Stimulated activated CD4-positive, alpha-beta T cell treated with anti-CD3 and anti-CD28 coated beads, Interleukin-1b, Interleukin-23, amount 100 ng/mL, for 1 hour (primary cell): ENCODE measurements at places on chromosomes 6 and 20.

- no peak for DNase-seq
These were observed 7.5 kb downstream of the POFUT1 start for GRCh38 chr20:32215147-32215546.

- no peak for DNase-seq
These were observed 8.9 kb downstream of the CCM2L start for GRCh38 chr20:32019156-32019510.

DNA sequence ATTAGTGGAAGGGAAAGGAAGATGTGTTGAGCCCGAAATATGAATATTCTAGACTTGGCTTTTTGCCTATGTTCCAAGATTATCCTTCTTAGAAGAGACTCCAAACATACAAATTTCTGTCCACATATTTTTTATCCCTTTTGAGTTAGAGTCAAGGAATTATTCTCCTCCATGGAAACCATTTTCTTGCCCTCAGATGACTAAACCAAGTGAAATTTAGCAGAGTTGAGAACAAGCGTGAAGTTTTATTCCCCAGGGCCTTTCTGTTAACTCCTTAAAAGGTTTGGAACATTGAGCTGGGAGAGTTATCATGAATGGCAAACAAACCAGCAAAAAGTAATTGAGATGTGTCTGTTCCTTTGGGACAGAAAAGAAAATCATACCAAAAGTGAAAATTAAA, 286.1 kb upstream of the PLCB4 start:
- DNase-seq, result no peak

- DNase-seq, result no peak
These were observed 49.1 kb downstream of the SYTL3 start for GRCh38 chr6:158698931-158699330.

GRCh38 chr6:1560281-1561058, 49.2 kb upstream of the FOXC1 start:
- no peak for DNase-seq

- DNase-seq, result no peak
These were observed 13.4 kb upstream of the MOCS1 start for GRCh38 chr6:39947611-39948068.

DNA sequence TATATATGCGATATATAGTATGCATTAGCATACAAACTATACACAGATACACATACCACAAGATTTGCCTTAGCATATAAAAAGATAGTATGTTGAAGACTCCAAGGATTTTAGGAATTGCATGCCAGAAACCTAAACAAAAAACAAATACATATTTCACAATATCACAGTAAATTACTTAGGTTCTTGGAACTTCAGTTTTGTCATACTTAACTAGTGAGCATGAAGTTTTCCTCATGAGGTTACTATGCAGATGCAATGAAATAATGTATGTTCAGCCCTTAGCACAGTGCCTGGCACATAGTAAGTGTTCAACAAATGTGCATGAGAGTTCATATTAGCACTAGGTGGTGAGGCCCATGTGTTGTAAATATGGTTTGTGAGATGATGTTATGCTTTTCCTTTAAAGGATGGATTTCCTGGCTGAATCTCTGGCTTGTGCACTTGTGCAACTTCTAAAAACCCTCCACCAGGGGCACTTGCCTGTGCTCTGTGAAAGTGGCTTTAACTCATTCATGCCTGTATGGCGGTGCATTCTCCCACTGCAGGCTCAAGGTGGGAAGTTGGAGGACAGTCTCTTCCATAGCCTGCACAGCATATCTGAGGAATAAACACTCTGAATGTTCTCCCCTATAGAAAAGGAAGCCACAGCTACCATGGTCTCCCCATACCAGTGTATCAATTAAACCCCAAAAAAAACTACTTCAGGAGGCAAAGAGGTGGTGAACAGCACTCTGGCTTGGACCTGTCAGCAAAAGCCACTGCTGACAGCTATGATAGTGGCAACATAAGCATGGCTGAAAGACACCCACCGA, 624.1 kb upstream of the CDH4 start:
- no peak for DNase-seq

GRCh38 chr20:47810721-47811347, 25.6 kb upstream of the SULF2 start:
- DNase-seq, result no peak

GRCh38 chr20:10876558-10876957, 202.8 kb upstream of the JAG1 start:
- no peak for DNase-seq

GRCh38 chr6:108001696-108002231, 43.8 kb upstream of the SEC63 start:
- DNase-seq, result no peak

DNA sequence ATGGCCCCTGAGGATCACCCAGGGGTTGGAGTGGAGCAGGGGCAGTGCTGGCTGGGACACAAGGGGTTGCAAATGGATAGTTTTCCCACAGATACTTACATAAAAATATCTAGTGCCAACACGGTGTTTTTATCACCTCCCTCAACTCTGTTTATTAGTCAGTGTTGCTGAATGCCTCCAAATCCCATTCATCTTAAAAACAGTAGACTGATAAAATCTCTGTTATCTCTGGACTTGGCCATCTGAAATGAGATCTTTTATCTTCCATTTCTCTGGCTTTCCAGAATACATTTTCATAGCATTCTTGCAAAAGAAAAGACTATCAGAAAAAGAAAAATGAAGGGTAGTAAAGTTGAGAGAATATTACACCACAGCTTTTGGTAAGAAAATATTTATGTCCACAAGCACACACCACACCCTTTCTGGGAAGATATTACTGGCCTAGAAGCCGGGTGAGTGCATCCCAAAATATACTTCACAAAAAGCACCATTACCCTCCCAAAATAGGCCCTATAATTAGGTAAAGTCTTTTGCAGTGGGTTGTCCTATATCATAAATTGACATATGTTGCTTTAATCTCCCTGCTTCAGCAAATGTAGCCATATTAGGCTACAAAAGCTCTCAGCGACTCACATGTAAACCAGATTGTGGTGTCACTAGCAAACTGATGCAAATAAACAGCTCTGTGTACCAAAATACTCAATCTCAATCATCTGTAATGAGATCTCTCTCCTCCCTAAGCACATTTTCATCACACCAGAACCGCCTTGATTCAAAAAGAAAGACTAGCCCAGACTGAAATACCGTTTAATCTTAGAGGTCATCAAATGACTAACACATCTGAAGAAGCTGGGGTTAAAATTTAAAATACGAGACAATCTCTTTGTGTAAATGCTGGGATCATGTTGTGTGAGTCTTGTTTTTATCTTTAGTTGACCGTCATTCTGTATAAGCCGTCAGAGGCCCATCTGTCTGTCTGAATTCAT, 96.7 kb downstream of the FYN start:
- no peak for DNase-seq

- DNase-seq, result no peak
These were observed 125.9 kb upstream of the MLN start for GRCh38 chr6:33929575-33930288.

DNA sequence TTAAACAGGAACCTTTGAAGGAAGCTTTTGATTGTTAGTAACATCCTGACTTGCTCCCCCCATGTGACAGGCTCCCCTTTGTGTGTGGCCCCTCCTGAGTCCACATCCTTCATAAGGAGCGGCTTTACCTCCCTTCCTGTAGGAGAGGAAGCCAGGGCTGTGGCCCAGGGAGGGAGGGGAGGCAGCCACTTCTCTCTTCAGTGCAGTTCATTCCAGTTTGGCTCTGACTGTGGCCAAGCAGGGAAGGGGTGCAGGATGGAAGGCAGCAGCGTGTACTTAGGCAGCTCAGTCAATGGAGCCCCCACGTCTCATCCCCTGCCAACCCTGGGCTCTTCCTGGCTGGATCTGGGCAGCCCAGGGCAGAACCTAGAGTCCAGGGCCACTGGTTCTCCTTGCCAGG, 295.2 kb downstream of the QKI start:
- DNase-seq, result no peak

DNA sequence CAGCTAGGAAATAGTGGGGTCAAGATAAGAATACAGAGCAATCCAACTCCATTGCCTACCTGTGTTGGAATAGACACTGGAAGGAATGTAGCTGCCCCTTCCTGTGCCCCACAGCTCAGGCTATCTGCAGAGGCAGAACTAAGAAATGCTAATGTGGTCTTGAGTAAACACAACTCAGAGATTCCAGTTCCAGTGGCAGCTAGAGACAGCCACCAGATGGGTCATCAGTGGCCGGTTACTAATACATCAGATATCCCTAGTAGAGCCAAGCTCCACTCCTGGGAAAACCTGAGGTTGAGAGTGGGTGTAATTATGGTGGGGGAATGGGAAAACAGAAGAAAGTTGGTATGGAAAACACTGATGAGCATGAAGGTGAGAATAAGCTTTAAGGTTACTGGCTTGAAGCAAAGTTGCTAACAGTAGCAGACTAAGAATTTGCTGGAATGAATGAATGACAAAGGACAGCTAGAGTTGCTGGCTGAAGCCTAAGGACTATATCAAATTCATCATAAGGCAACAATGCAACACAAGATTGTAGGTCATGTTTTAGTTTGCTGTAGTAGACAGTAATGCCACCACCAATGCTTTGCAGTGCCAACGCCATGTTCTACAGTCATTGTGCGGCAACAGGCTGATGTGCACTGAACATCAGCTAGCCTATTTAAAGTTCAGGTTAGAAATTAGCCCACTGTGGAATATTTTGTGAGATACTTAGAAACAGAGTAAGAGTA, 28.3 kb upstream of the FAM83C start:
- no peak for DNase-seq

- DNase-seq, result no peak
These were observed 56.8 kb upstream of the HINT3 start for GRCh38 chr6:125899726-125900182.

- DNase-seq, result no peak
These were observed 106.0 kb downstream of the MYO6 start for GRCh38 chr6:75855052-75855451.

DNA sequence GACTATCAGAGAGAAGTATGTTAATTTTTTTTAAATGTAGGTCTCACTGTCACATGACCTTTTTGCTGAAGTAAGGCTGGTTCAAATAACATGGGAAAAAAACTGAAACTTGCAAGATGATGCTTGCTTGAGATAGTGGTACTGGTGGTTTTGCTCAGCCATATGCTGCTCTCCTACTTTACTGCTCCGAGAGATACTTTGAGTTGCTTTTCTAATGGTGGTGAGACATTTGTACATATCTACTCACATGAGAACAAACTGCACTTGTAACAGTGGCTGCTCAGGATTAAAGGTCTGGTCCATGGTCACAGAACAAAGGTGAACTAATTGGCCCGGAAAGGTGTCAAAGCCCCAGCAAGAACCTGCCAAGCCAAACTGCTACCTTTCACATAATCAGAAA, 106.2 kb upstream of the BEND3 start:
- no peak for DNase-seq

- DNase-seq, result no peak
These were observed 10.8 kb upstream of the UST start for GRCh38 chr6:148735989-148736388.

- no peak for DNase-seq
These were observed 30.6 kb downstream of the REPS1 start for GRCh38 chr6:138957484-138957883.

DNA sequence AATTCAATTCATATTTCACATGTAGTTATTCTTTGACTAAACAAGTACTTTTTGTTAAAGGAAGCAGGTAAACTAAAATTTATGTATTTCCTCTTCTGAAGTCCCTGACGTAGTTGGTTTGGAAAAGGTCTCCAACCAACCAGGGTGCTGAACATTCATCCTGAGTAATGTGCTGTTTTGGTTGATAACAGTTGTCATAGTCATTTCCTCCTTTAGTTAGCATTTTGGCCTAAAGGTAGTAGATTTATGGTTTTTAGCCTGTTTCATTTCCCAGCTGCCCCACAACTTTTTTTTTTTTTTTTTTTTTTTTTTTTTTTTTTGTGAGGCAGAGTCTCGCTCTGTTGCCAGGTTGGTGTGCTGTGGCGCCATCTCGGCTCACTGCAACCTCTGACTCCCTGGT, 382.8 kb upstream of the FLRT3 start:
- no peak for DNase-seq

GRCh38 chr6:108163644-108164542, 1.9 kb upstream of the NR2E1 start:
- no peak for DNase-seq

DNA sequence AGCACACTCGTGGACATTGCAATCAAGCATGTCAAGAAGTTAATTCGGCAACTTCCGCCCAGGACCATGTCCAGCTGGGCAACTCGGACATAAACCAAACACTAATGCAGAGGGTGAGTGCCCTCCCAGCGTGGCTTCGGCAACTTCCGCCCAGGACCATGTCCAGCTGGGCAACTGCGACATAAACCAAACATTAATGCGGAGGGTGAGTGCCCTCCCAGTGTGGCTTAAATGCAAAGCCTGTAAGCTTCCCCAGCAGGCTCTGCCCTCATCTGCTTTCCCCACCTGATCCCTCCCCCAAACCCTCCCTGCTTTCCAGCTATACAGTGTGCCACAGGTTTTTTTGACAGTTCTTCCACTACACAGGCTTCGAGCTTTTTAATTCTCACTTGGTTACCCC, 143.4 kb downstream of the PXDC1 start:
- no peak for DNase-seq

DNA sequence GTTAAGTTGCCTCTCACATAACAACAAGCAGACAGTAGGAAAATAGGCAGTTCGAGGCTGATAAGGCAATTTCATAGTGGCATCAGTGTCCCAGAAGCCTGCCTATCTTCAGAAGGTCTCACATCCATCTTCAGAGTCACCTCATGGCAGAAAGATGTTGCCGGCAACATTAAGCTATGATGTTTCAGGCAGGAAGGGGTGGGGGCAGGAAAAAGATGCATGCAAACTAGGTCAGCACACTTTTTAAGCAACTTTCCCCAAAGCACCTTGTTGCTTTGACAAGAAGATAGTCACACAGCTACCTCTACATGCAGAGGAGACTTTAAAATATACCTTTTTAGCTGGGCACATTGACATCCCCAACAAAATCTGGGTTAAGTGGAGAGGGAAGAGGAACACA, 43.2 kb upstream of the SMIM8 start:
- DNase-seq, result no peak

- DNase-seq, result no peak
These were observed 13.3 kb downstream of the MCHR2 start for GRCh38 chr6:99980741-99981140.

- no peak for DNase-seq
These were observed 53.3 kb upstream of the KIF25 start for GRCh38 chr6:167944130-167944529.

GRCh38 chr6:42260972-42261371, 43.3 kb upstream of the MRPS10 start:
- DNase-seq, result peak; percentile 28

DNA sequence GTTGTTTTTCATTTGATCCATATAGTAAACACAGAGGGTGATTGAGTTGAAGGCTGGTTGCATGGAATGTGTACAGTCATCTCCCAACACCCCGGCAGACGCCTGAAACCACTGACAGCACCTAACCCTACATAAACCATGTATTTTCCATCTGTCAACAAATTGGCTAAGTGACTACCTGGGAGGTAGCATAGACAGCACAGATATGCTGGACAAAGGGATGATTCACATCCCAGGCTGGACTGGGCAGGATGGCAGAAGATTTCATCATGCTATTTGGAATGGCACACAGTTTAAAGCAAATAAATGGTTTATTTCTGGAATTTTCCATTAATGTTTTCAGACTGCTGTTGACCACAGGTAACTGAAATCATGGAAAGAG, 4.4 kb upstream of the VIP start:
- no peak for DNase-seq

- DNase-seq, result no peak
These were observed 174.1 kb downstream of the IBTK start for GRCh38 chr6:82073484-82073883.
